RWPE2 (cell line): ENCODE measurements at places on chromosomes 4 and X.
A peak's percentile ranks its signal among the peaks of the same experiment; 100 is the strongest.

GRCh38 chrX:118554511-118554910 is 58.9 kb downstream of the DOCK11 start:
- DNase-seq, result no peak

- no peak for DNase-seq
Measured at GRCh38 chr4:102216666-102217065, 128.6 kb downstream of the SLC39A8 start.

GRCh38 chr4:57351731-57352130 is 241.5 kb upstream of the IGFBP7 start:
- DNase-seq, result no peak

- no peak for DNase-seq
Measured at GRCh38 chr4:126123611-126124325, 809.0 kb downstream of the FAT4 start.

- DNase-seq, result no peak
Measured at GRCh38 chr4:126719852-126720251, 912.9 kb upstream of the INTU start.

DNA sequence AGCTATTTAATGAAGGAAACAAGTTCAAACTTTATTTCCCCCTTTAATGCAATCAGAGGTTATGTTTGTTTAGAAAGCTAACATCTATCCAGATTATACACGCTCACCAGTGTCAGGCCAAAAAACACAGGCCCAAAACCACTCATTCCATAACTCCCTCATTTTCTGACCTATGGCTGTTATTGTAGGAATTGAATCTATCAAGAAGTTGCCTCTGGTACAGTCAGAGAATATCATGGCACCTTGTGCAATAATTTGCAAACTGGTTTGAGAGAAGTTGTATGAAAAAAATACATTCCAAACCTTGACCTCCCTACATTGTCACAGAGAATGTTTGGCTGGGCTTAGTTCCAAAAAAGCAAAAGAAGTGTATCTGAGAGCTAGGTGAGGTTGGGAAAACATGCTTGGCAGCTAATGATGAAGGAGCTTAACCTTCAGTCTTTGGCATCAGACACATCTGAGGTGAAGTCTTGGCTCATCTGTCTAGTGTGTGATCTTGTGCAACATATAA is 591.0 kb downstream of the ANKRD50 start:
- DNase-seq, result no peak

- no peak for DNase-seq
Measured at GRCh38 chrX:85561231-85561630, 181.8 kb upstream of the POF1B start.

- DNase-seq, result no peak
Measured at GRCh38 chr4:99763635-99764101, 53.0 kb upstream of the DAPP1 start.

DNA sequence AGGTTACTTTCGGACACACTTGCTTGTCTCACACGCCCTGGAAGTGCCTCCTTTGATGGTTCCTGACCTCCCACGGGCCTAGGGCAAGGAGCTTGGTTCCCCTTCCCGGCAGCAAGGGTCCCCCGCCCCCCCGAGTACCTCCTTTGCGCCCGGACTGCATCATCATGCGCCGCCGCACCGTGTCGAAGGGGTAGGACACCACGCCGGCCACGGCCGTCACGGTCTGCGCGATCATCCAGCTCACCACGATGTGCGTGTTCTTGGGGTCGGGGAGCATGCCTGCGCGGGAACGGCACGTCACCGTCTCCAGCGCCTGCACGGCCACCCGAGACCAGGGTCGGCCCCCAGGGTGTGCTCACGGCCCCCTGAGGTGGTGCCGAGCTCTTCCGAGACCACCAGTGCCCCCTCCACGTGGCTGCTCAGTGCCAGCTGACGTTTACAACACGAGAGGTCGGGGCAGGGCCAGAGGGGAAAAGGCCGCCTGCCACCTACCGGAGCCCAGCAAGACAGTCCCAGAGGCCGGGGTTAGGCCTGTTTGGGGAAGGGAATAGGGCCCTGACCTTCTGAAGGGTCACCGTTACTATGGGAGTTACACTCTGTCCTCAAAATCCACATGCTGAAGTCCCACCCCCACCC is 4.7 kb downstream of the SLC25A6 start:
- DNase-seq, result peak; percentile 80

DNA sequence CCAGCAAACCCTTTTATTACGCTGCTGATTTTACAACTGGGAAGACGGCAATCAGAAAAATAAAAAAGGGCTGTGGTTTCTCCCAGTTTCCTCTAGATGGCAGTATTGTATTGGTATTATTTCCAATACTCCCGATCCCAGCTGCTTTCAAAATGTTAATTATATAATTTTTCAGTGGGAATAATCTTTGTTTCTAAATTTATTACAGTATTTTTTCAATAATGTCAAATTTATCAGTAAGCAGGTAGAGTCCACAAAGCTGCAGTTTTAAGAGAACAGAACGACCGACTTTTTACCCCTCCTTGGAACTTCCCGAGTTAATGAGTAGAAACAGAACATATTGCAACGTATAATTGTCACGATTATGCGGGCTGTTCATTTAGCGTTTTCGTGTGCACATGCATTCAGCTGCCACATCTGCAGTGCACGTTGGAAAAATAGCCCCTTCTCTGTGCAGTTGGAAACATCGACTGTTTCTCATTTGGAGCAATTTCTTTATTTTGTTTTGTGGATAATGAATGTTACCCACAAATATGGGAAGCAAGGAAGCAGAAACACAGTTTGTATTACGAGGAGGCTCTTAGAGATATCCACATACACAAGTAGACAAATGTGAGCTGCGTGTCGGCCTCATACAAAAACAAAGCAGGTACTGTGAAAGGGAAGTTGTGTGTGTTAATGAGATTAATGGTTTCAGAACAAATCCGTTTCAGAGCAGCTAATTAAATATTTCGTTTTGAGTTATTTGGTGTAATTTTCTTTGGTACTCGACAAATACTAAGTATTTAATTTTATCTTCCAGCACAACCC is 188.0 kb downstream of the STIM2 start:
- DNase-seq, result no peak

DNA sequence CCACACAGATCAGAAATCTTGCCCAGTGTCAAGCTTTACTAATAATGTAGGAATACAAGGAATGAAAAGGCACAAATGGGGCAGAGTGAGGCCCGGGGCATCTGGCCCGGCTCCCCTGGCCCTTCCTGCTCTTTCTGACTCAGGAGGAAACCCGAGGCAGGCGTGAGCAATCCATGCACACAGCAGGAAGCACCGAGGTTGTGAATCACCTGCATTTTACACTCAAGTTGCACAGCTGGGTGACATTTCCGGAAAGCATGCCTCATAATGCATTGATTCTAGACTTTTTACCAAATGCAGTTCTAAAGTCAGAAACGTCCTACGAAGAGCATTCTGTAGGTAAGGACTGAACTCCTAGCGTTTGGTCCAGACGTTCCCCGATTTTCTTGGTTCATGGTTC is 38.9 kb downstream of the PRIMPOL start:
- DNase-seq, result peak; percentile 93

GRCh38 chr4:845836-846251 is 19.9 kb upstream of the CPLX1 start:
- peak; percentile 17 for DNase-seq

GRCh38 chr4:44415251-44415650 is 33.4 kb downstream of the KCTD8 start:
- DNase-seq, result no peak

DNA sequence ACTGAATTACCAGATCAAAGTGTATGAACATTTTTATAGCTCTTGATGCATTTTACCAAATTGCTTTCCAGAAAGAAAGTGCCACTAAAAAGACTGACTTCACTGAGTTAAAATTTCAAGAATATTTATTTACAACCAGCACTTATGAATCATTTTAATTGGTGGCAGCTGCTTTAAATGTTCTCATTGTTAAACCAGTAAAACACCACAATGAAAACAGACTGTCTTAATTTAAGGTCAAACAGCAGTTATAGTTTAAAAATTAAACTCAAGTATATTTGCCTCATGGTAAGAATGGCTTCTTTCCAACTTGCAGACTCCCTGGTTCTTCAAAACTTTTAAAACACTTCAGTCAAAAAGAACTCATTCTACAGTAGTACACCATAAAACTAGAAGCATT is 36.9 kb downstream of the AMMECR1 start:
- no peak for DNase-seq

GRCh38 chr4:6855692-6856297 is 53.8 kb upstream of the TBC1D14 start:
- DNase-seq, result no peak

GRCh38 chrX:48945517-48946348 is 11.7 kb downstream of the OTUD5 start:
- no peak for DNase-seq

- no peak for DNase-seq
Measured at GRCh38 chrX:150975655-150976390, 7.3 kb upstream of the HMGB3 start.

- DNase-seq, result no peak
Measured at GRCh38 chrX:110133735-110134370, 130.9 kb downstream of the TMEM164 start.

DNA sequence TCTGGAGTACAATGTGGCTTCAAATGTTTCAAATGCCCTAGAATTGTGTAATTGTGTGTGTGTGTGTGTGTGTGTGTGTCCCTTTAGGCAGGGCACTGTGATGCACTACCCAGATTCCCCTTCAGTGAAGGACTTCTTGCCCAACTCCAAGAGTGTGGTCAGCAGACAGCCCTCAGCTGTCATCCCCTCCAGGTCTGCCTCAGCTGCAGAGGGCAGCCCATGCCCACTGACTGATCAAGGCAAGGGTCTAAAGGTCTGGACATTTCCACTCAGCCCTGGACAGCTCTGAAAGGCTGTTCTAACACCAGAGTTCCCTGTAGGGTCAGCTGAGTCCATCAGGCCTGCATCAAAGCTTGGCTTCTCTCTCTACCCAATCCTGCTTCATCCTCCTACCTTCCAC is 83.9 kb upstream of the USP9X start:
- no peak for DNase-seq

GRCh38 chr4:6932918-6933317 is 23.3 kb downstream of the TBC1D14 start:
- DNase-seq, result no peak

GRCh38 chr4:11196927-11197522 is 231.7 kb downstream of the HS3ST1 start:
- DNase-seq, result no peak

DNA sequence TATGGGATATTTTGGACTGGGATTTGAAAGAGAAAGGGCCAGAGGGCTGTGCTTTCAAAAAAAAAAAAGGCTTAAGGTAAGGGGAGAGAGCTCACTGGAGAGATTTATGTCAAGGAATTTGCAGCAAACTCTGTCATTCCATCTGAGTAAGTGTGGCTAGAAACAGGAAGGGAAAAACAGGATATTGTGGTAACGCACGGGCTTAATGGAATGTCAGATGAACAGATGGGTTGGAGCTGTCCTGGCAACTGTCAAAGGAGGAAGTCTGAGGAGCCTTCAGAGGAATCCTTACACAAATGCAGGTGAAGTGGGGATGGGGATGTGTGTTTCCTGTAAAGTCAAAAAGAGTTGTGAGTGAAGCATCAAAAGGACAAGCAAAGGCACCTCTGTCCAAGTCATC is 15.1 kb upstream of the NKX3-2 start:
- no peak for DNase-seq

GRCh38 chr4:21384609-21385008 is 564.0 kb downstream of the KCNIP4 start:
- no peak for DNase-seq

GRCh38 chrX:70432936-70433847 is 10.1 kb downstream of the GDPD2 start:
- DNase-seq, result no peak

DNA sequence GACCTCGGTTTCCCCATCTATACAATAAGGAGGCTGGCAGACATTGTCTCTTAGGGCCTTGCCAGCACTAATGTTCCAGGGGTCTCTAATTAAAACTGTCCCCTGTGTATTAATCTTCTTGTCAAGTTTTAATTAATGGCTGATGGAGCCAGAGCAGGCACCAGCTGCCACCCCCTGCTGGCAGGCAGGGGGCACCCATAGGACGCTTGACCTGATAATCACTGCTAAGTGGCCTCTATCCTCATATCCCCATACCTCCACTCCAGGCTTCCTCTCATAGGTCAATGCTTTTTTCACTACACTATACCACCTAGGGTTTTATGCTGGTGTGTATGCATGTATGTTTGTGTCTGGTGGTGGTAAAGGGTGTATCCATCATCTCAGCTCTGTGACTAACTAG is 89.4 kb downstream of the EFNB1 start:
- DNase-seq, result no peak

DNA sequence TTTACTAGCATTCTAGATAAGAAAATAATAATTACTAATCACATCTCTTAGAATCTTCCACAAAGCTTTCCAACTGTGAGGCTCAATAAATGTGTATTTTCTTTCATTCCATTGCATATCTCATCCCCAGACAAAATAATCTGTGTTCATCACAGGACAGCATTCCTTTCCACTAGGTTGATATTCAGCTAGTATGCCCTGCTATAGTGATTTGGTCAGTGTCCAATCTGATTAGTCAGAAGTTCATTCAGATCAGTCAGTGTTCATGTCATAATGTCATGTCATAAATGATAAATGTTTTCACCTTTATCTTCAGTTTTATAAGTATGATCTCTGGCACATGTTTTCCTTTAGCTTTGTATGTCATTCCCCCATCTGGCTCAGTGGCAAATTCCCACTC is 611.4 kb downstream of the KCTD8 start:
- DNase-seq, result no peak

DNA sequence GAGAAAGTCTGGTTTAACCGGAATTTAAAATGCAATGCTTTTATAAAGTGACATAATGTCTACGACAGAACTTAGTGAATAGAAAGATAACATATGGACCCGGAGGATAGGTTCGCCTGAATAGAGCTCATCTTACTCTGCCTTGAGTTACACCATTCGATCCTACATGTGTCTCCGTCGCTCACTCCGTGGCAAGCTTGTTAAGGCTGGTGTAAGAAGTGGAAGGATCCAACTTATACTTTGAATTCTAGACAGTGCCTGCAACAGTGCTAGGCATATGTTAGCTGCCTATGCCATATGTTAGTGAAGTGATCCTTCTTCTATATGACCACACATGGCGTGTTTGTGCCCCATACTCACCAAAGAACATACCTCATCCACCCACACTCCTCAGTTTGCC is 50.9 kb downstream of the SEL1L3 start:
- no peak for DNase-seq

DNA sequence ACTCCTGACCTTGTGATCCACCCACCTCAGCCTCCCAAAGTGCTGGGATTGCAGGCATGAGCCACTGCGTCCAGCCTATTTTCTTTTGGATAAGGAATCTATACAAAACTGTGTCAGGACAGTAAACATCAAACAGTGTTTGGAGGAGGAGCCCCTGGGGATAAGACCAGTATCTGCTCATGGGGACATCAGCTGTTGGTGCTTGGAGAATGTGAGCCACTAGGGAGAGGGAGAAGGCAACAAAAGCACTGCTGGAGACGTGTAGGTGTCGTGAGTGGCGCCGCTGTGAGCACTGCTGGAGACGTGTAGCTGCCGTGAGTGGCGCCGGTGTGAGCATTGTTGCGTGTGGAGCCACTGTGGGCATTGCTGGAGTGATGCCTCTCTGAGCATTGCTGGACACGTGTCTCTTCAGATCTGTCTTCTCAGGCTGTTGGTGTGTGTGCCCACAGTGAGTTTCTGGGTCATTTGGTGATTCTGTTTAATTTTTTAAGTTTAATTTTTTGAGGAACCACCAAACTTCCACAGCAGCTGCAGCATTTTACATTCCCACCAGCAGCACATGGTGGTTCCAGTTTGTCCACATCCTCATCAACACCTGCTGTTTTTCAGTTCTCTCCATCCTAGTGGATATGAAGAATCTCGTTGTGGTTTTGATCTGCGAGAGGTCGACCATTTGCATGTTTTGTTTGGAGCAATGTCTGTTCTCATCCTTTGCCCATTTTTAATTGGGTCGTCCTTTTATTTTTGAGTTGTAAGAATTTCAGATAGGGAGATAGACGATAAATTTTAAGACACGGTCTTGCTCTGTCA is 19.0 kb downstream of the DGKQ start:
- DNase-seq, result no peak
